ENCODE measurements at places on chromosomes 3 and 15. TPM values are rescaled to one million over a fixed set of nuclear protein-coding genes. Genes with fewer than 3 reads are reported as not detected.

The INKA1 gene
- 17.3 TPM for total RNA-seq

The LRCH3 gene
- 49.0 TPM for total RNA-seq

The CADM2 gene
- not detected for total RNA-seq

The PPP2R3A gene
- 16.4 TPM for total RNA-seq

The HGD gene
- total RNA-seq, result 0.50 TPM

The GOLGA6L25 gene
- not detected for total RNA-seq

The PROS1 gene
- total RNA-seq, result 80.2 TPM

The TMIE gene
- total RNA-seq, result 0.38 TPM

The SYNPR gene
- total RNA-seq, result not detected

The NPAP1 gene
- not detected for total RNA-seq

The FEZF2 gene
- total RNA-seq, result not detected

The CLDN18 gene
- not detected for total RNA-seq

All from mammary epithelial cell (primary cell).